Activated T-helper 9 cell treated with anti-CD3 and anti-CD28 coated beads, Interleukin-2, amount 50 U/mL, for 16 hours (primary cell): ENCODE measurements at places on chromosomes 4 and X.
A peak's percentile ranks its signal among the peaks of the same experiment; 100 is the strongest.

DNA sequence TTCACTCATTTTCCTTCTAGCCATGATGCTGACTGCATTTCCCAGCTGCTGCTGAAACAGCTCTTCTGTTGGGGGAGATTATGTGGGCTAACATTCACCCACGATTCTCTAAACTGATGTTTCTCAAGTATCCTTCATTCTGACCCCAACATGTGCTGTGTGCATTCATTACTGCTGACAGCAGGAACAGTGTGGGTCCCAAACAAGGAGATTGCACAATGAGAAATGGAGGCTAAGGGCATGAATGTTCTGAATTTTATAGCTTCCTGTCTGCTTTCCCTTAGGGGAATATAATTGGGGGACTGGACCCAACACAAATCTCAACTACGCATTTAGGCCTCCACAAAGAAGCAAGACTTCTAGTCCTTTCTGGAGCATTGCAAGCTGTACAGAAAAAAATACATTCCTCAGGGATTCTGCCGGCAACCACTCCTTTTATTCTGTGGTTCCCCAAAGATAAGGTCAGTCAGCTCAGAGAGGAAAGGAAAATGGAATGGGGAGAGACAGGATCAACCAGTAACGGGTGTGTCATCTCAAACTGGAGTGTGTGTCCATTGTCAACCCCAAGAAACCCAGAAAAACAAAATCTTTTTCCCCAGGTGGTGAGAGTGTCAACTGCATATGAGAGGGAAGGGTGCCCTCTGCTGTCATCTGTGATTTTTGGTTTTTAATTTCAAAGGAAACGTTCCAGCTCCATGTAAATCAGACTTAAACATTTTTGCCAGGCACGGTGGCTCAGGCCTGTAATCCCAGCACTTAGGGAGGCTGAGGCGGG, 81.5 kb upstream of the EGFL6 start:
- peak; percentile 4 for DNase-seq

DNA sequence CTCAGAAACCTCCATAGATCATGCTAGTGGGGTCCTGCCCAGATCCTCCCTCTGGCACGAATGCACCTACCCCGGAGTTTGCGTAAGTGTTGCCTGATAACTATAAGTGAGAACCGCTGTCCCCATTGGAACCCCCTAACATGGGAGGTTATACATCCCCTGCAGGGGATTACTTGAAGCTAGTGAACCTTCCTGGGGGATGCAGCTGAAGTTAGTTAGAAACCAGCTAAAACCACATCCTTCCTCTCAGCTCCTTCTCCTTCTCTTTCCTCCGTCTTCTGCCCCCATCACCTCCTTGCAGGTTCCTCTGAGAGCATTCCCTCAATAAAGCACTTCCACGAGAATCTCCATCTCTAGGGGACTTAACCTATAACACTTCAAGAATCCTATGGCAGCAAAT, 95.0 kb downstream of the ZNF827 start:
- no peak for DNase-seq

- no peak for DNase-seq
These were observed 661.2 kb downstream of the FAT4 start for GRCh38 chr4:125975861-125976397.

DNA sequence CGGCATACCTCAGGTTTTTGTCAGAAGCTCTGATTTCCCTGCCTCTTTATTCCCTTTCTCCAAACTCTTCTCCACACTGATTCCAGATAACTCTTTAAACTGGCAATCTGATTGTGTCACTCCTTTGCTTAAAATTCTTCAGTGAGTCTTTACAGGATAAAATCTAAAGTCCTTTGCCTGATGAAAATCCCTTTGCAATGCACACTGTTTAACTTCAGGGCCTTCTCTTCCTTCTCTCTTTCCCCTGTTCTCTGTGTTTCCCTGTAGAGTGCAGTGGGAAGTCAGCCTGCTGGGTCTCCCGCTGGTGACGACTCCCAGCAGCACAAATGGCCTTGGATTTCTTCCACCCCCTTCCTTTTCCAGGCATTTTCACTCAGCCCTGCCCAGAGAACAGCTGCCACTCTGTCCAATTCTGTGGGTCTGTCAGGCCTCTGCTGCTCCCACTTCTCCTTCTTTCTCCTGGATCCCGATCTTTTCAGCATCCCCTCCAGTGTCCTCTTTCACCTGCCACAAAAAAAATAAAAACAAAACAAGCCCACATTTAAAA, 189.9 kb upstream of the NWD2 start:
- no peak for DNase-seq

DNA sequence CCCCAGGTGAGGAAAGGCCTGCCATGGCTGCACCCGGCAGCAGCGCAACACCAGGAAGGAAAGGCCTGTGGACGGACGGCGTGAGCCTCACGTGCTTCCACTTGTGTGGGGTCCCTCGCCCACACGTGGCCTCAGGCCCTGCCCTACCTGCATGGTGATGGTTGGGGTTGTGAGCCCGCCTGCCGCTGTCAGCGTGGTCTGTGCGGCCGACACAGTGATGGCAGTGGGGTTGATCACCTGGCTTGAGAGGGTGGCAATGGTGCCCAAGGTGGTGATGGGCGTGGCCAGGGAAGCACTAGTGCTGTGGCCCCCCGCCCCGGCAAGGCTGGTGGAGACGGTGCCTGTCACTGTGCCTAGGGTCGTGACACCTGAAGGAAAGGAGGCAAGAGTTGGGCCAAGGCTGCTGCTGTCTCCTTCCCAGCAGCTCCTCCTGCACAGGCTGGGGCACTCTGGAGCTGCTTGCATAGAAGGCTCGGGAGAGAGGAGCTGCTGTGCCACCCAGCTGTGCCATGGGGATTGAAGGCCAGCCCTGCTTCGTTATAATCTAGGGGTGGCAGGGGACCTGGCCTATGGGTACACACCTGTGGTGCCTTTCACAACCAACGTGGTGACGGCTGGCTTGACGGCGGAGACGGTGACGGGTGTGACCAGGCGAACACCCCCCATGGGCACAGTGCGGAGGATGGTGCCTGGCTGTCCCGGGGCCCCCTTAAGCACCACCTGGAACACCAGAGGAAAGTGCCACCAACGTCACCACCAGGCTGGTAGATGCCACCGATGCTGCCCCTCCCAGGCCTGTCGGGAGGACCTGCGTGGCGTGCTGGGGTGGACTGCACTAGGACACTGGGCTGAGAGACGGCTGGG, 11.8 kb upstream of the RENBP start:
- DNase-seq = no peak

DNA sequence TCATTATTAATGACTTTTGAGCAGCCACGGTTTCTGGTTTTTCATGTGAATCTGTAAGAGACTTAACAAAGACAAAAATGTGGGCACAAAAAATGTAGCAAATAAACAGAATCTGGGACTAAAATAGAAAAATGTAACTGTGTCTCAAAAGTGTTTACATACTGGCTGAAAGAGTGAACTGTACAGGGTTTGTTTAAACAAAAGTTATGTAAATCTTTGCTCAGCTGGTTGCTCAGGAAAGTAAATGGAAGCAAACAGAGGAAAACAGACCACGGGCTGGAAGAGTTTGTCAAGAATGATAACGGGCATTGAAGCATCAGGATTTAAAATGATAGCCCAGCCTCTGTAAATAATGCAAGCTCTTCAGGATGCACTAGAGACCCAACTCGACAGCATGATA, 921.8 kb upstream of the FTHL17 start:
- DNase-seq = no peak

- no peak for DNase-seq
These were observed 53.5 kb downstream of the PAGE2 start for GRCh38 chrX:55142206-55142918.

DNA sequence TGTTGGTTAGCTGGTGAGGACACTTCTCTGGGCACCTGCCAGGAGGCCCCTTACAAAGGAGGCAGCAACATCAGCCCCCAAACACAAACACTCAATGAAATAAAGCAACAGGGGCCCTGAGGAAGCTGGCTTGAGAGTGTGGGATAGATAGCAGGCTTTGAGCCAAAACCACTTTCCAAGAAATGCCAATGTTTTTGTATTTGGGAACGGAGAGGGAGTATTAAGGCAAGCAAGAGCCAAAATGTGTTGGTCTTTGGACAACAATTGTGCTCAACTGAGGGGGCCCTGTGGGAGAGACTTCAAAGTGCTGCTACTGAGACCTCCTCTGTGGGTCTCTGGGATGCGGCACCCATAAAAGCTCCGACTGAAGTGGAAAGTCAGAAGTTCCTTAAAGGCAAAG, 41.0 kb downstream of the RAI2 start:
- no peak for DNase-seq

DNA sequence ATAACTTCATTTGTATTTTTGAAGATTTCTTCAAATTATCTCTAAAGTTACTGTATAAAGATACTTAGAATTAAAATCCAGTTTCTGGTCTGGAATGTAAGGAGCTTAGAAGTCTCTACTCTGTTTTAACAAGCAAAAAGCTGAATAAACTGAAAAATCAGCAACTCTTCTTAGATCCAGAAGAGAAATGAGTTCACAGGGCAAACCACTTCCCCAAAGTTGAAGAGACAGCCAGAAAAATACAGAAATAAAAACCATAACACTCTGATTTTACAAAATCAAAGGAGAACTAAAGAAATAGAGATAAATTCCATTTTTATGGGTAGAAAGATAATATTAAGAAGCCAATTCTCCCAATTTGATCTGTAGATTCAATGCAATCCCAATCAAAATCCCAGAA, 1166.8 kb downstream of the ADGRL3 start:
- no peak for DNase-seq

DNA sequence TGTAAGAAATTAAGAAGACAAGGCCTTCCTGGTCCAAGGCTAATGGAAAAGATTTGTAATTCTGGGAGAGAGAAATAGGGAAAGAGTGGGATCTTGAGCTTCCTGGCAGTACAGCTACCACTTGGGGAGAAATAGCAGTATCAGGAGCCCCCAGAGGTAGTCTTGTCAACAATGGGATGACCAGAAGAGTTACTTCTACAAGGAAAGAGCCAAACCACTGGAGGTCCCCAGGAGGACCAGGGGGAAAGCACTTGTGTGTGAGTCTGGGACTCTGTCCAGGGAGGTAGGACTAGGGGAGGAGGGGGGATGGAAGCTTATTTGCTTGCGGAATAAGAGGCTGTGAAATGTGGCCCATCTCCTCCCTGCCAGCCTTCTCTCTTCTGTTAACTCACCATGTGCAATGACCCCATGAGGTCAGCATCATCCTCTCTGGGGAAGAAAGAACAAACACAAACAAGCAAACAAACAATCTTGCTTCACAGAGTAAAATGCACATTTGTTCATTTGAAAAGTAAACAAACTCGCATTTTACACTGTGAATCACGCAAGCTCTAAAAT, 160.1 kb downstream of the STK32B start:
- no peak for DNase-seq

DNA sequence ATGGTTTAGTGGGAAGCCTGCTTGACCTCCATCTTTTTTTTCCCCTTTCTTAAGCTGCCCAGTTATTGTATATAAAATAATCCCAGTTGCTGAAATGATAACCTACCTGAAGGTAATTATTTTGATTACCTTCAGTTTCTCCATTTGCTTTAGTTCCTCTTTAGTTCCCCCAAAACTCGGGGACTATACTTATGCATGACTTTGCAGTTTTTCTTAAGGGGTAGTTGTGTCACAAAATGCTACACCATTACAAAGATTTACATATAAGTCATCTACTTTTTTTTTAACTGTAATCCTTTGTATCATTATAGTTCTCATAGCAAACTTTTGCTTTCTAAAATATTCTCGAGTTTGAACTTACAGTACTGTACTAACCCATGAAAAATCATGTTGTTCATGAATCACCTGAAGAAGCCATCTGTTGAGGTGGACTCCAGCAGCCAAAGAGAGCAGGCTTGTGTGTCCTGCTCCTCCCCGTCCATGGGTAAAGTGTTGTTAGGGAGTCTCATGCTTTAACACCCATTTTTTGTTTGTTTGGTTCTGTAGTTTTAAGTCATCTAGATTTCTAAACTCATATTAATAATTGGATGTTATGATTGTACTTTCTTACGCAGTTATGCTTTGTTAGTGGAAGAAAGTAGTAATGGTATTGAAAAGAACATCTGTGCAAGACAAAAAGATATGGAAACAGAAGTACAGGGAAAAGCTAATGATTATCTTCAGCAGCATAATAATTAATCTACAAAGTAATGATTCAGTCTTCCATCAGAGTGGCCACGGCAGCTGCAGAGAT, 34.6 kb downstream of the HADH start:
- no peak for DNase-seq

- DNase-seq = no peak
These were observed 57.1 kb downstream of the USP9X start for GRCh38 chrX:41142130-41142910.

GRCh38 chr4:124178449-124179021, 534.0 kb downstream of the ANKRD50 start:
- DNase-seq = no peak

- no peak for DNase-seq
These were observed 14.4 kb downstream of the UVSSA start for GRCh38 chr4:1361431-1361830.

- DNase-seq = no peak
These were observed 466 bp upstream of the SLC39A8 start for GRCh38 chr4:102345795-102346100.

GRCh38 chrX:1420371-1420770, 28.5 kb upstream of the SLC25A6 start:
- DNase-seq = no peak
